ENCODE measurements at places on chromosomes 4 and X. TPM values are rescaled to one million over a fixed set of nuclear protein-coding genes. Genes with fewer than 3 reads are reported as not detected.

Gene GC
- not detected for total RNA-seq

DNA sequence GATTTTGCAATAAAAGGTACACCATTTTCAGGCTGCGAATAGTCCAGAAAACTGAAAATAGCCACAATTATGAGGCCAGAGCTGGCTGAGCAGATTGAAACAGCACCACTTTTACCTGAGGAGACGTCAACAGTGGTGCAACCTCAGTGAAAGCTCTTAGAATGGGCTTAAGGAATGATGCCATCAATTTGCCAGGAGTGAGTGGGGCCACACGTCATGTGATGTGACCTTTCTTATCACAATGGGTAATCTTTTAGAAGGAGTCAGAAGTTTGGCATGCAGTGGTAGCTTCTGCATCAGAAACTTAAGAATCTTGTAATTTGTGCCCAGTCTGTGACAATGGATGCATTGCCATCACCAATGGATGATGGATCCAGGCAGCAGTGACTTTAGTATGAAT, 27.6 kb downstream of the ZNF81 start:
- DNase-seq = no peak
- no peak overlapping the region for H3K4me3 ChIP-seq

Gene ASMT
- total RNA-seq = 0.82 TPM

GRCh38 chr4:1291091-1291490, 1.4 kb downstream of the MAEA start:
- peaks cover 49% of the 10 kb centered on the region for H3K4me1 ChIP-seq
- H3K27me3 ChIP-seq = no peaks in the 10 kb centered on the region
- peaks cover 5% of the 10 kb centered on the region for H3K36me3 ChIP-seq
- H3K4me3 ChIP-seq = peak overlapping the region; percentile 95

DNA sequence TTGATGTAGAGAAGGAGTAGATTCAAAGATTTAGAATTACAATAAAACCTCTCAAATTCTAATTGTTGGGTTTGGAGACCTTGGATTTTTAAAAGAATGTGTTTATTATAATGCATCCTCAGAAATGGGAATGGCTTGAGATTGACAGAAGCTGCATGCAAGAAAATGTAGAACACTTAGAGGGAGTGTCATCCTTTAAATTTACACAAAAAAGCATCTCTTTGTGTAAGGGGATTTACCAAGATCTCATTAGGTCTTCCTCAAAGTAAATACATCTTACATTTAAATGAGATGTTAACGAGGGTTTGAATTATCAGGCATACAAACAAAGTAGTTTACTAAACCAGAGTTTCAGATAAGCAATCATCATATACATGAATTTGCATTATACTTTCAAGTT, 615.0 kb downstream of the FAM133A start:
- no peak overlapping the region for H3K4me3 ChIP-seq
- no peak for DNase-seq
- H3K36me3 ChIP-seq = no peaks in the 10 kb centered on the region

- H3K27me3 ChIP-seq = no peaks in the 10 kb centered on the region
- peak; percentile 67 for DNase-seq
- H3K4me3 ChIP-seq = peak overlapping the region; percentile 57
- peaks cover 93% of the 10 kb centered on the region for H3K4me1 ChIP-seq
- peak overlapping the region; percentile 100 for H3K27ac ChIP-seq
Measured at GRCh38 chr4:153530284-153530999, 64.3 kb downstream of the TMEM131L start.

Gene TLR10
- total RNA-seq = not detected

Gene YIPF7
- total RNA-seq = not detected

Gene TASL
- 2.2 TPM for total RNA-seq

Gene KDM6A
- 24.2 TPM for total RNA-seq

DNA sequence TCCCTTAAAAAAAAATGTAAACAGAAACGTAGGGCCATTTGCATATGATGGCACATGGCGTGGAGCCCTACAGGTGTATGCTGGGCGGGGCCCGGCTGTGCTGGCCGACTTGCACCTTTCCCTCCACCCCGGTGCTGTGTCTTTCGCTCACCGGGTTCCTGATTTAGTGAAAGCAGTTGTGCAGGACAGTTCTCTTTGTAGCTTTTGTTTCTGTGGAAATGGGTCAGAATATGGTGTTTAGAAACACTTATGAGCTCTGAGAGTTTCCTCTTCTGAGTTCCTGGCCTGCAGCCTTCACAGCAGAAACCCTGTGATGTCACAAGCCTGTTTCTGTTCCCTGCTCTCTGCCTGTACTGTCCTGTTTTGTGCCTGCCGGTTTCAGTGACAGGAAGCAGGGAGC, 22.5 kb upstream of the MSANTD1 start:
- DNase-seq = no peak
- no peak overlapping the region for H3K4me3 ChIP-seq
- peaks cover under 1% of the 10 kb centered on the region for H3K4me1 ChIP-seq
- H3K27me3 ChIP-seq = no peaks in the 10 kb centered on the region

- DNase-seq = no peak
- no peaks in the 10 kb centered on the region for H3K4me1 ChIP-seq
- H3K27ac ChIP-seq = no peak overlapping the region
- no peaks in the 10 kb centered on the region for H3K27me3 ChIP-seq
- H3K36me3 ChIP-seq = no peaks in the 10 kb centered on the region
- H3K4me3 ChIP-seq = no peak overlapping the region
Measured at GRCh38 chr4:187826725-187827124, 168.8 kb upstream of the ZFP42 start.

- H3K27me3 ChIP-seq = no peaks in the 10 kb centered on the region
- peak; percentile 27 for DNase-seq
Measured at GRCh38 chrX:3712051-3712869, 1.2 kb downstream of the PRKX start.

- no peak overlapping the region for H3K27ac ChIP-seq
- peaks cover 6% of the 10 kb centered on the region for H3K36me3 ChIP-seq
- no peaks in the 10 kb centered on the region for H3K27me3 ChIP-seq
- DNase-seq = no peak
- H3K4me3 ChIP-seq = no peak overlapping the region
- peaks cover 30% of the 10 kb centered on the region for H3K4me1 ChIP-seq
Measured at GRCh38 chr4:37995299-37995821, 35.2 kb downstream of the PTTG2 start.

- no peaks in the 10 kb centered on the region for H3K4me1 ChIP-seq
- peaks cover 2% of the 10 kb centered on the region for H3K27me3 ChIP-seq
- H3K27ac ChIP-seq = no peak overlapping the region
- no peaks in the 10 kb centered on the region for H3K36me3 ChIP-seq
- DNase-seq = no peak
Measured at GRCh38 chrX:115642311-115642710, 81.3 kb downstream of the PLS3 start.

DNA sequence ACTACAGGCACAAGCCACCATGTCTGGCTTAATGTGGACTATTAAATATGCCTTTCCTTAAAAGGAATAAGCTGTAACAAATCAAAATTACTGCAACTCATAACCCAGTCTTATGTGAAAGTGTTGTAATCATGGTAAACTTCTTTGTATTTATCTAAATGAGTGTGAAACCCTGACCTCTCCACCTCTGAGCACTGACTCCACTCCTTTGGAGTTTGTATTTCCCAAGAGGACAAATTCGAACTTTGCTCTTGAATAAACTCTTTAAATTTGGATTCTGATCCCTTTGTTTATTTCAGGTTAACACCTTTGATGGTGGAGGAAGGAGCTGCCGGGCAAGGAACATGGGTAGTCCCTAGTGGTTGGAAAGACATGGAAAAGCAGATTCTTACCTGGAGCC, 48.3 kb upstream of the FAM9A start:
- DNase-seq = no peak
- H3K27ac ChIP-seq = no peak overlapping the region
- H3K4me1 ChIP-seq = no peaks in the 10 kb centered on the region
- H3K27me3 ChIP-seq = peaks cover 4% of the 10 kb centered on the region
- no peak overlapping the region for H3K4me3 ChIP-seq
- no peaks in the 10 kb centered on the region for H3K36me3 ChIP-seq

DNA sequence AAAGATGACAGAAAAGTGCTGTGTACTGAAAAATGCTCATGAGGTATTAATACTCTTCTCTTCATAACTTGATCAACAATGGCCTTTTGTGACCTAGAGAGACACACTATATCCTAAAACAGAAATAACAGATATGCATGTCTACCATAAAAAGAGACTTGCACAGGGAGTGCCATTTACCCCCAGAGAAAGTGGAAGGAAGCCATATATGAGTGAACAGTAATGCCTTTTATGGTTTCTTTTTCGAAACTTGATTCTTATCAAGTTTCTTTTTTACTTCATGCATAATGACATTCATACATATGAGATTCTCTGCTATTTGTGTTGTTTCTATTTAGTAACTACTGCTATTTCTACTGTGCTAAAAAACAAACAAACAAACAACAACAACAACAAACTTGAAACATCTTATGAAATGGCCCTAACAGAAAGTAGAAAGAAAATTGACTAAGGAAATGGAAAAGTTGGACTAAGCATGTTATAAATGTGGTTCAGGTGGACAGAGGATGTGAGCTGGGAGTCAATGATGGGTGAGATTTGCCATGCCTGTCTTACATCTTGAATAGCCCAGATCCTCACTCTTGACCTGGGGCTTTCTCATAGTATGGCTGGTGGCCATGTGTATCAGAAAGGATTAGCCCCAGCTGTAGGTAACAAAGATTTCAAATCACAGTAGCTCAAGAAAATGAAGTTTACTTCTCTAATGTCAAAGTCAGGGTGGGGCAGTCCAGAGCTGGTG, 43.8 kb downstream of the GEMIN8 start:
- peaks cover 5% of the 10 kb centered on the region for H3K4me1 ChIP-seq
- H3K27me3 ChIP-seq = no peaks in the 10 kb centered on the region
- no peak overlapping the region for H3K27ac ChIP-seq

Gene SCML2
- 3.1 TPM for total RNA-seq

- H3K4me1 ChIP-seq = peaks cover 10% of the 10 kb centered on the region
- no peak overlapping the region for H3K4me3 ChIP-seq
- peak; percentile 33 for DNase-seq
Measured at GRCh38 chrX:134377537-134377936, 82.4 kb upstream of the HPRT1 start.

All from activated CD4-positive, alpha-beta T cell treated with anti-CD3 and anti-CD28 coated beads for 36 hours (primary cell).